CD4-positive, alpha-beta T cell treated with Interleukin-4 for 4 hours (primary cell): ENCODE measurements at places on chromosomes 6 and 20.

- DNase-seq = no peak
Observed at GRCh38 chr6:68741501-68742386, 106.7 kb downstream of the ADGRB3 start.

DNA sequence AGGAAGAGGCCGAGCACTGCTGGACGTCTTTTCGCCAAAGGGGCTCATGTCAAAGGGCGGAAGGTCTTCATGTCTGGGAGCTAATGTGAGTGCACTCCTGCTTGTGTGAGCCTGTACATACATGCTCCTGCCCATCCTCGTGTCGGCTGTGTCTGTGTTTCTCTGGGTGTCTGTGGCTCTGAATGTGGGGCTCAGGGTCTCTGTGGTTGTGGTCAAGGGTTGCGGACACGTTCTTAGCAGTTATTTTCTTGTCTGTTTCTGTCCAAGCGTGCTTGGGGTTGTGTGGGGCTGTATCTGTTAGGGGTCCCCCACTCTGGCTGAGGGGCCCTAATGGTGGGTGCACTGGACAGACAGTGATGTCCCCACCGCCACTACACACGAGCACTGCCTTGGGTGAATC, 2.9 kb downstream of the AVP start:
- DNase-seq = no peak

- DNase-seq = no peak
Observed at GRCh38 chr6:163583558-163583957, 169.0 kb downstream of the QKI start.

- DNase-seq = no peak
Observed at GRCh38 chr6:99612551-99613408, 6.1 kb downstream of the PRDM13 start.

GRCh38 chr20:53365539-53366075, 228.0 kb downstream of the ZNF217 start:
- DNase-seq = no peak

GRCh38 chr20:63769891-63770474, 30.4 kb downstream of the SLC2A4RG start:
- no peak for DNase-seq

DNA sequence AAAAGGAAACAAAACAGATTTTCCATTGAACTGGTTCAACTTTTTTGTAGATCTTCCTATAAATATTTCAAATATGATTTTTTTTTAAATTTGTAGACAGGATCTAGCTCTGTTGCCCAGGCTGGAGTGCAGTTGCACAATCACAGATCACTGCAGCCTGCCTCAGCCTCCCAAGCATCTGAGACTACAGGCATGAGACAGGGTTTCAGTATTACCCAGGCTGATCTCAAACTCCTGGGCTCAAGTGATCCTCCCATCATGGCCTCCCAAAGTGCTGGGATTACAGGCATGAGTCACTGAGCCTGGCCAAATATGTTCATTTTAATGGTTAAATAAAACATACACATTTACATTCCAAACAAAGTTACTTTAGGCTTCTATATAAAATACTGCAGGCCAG, 33.6 kb downstream of the SAMHD1 start:
- DNase-seq = no peak

GRCh38 chr6:39602601-39603519, 122.3 kb downstream of the KIF6 start:
- no peak for DNase-seq
